AG09319 (cell line): ENCODE measurements at places on chromosomes 13 and 19.

- DNase-seq, result no peak
Observed at GRCh38 chr13:41942462-41943094, 18.3 kb downstream of the VWA8 start.

GRCh38 chr13:20673715-20674114 is 29.8 kb upstream of the IL17D start:
- no peak for DNase-seq

DNA sequence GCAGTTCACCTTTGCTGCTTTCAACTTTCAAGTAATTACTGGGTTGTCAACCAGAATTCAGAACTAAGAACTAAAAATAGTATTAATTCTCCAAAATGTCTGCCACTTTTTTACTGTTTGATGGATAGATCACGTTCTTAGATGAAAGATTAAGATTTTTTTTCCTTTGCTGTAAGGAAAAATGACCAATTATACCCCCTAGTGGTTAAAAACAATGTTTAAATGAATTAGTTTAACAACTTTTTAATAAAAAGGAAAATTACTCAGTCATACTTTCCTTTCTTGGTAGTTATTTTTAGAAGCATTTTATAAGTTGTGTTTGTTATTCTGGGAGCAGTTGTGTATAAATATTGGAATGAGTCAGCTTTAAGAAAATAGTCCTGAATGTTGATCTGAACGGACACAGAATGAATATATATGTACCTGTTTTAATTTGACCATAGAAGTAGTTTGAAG is 4.6 kb downstream of the TM9SF2 start:
- DNase-seq, result no peak

- DNase-seq, result no peak
Observed at GRCh38 chr19:38228491-38229439, 4.7 kb upstream of the DPF1 start.

GRCh38 chr19:16087940-16088339 is 11.6 kb downstream of the TPM4 start:
- DNase-seq, result no peak

DNA sequence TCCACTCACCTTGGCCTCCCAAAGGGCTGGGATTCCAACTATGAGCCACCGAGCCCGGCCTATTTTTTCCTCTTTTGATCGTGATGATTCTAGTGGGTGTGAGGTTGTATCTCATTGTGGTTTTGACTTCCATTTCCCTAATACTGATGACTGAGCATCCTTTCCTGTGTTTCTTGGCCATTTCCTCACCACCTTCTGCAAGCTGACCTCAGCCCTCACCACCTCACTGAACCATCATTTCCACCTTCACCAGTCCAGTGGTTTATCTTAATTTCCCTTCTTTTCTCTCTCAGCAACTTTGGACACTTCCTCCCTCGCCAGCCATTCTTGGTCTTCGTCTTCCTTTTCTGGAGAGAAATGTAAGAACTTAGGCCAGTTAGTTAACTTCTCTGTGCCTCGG is 13.0 kb upstream of the BICRA start:
- no peak for DNase-seq

- no peak for DNase-seq
Observed at GRCh38 chr13:93227878-93228642, 1.5 kb downstream of the GPC6 start.

DNA sequence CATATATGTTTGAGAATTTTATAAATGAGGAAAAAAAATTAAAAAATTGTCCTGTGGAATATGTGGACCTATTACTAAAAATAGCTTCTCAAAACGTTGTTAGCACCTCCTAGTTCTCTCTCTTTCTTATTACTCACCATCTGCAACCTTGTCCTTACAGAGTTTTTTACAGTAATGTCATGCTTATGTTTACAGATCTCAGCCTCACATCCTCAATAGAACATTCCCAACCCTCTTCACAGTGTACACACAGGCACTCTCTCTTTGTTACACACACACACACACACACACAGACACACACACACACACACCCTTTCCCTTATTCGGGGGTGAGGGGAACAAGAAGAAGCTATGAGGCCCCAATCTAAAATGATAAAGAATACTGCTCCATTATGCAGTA is 197.7 kb downstream of the SLITRK6 start:
- no peak for DNase-seq

GRCh38 chr19:49560358-49560900 is 19.9 kb downstream of the NOSIP start:
- DNase-seq, result no peak

- no peak for DNase-seq
Observed at GRCh38 chr19:36212895-36213294, 1.6 kb downstream of the ZNF565 start.

- DNase-seq, result peak; percentile 39
Observed at GRCh38 chr19:43700395-43701000, 15.4 kb upstream of the IRGC start.

GRCh38 chr13:75461314-75461713 is 20.7 kb downstream of the TBC1D4 start:
- DNase-seq, result no peak

DNA sequence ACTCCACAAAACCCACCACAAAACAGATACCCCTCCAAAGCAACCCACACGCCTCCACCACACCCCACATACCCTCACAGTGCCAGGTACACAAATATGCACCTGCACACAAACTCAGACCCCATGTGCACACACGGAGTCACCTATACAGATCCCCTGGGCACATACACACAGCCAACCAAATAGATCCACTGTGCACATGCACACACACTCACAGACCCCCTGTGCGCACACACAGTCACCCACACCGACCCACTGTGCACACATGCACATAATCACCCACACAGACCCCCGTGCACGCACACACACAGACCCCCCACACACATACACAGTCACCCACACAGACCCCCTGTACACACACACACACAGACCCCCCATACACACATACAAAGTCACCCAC is 107.8 kb downstream of the HSPH1 start:
- DNase-seq, result no peak

DNA sequence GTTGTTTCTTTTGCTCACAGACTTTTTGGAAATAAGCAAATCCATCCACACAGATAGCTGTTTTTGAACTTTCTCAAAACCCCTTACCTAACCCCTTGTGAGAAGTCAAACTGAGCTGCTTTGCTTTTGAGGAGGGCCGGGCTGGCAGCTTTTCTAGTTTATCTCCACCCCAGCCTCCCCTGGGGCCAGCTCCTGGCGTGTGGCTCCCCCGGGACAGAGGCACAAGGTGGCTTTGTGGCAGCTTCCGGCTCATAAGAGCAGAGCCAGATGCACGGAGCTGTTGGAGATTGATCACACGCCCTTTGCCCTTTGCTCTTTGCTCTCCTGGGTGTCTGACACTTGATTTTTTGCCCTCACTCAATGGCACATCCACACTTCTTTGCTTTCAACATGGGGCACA is 24.9 kb upstream of the RNF113B start:
- DNase-seq, result no peak

GRCh38 chr13:40109351-40109844 is 453.9 kb downstream of the COG6 start:
- peak; percentile 61 for DNase-seq

DNA sequence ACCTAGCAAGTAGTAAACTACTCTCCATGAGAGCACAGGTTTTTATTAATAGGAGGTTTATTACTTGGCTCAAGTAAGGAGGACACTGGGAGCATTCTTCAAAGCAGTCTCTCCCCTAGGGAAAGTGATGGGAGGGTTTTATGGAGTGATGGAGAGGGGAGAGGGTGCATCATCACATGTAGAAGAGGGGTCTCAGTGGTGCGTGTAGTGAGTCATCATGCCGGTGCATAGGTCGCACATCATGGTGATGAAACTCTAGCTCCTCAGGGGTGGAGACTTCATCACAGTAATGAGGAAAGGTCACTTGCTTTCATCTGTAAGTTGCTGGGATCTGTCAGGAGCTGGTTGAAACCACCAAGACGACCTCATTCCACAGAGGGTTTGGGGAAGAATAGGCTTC is 210.8 kb upstream of the UBL3 start:
- no peak for DNase-seq

GRCh38 chr19:35392742-35393715 is 22.2 kb downstream of the GPR42 start:
- DNase-seq, result no peak

DNA sequence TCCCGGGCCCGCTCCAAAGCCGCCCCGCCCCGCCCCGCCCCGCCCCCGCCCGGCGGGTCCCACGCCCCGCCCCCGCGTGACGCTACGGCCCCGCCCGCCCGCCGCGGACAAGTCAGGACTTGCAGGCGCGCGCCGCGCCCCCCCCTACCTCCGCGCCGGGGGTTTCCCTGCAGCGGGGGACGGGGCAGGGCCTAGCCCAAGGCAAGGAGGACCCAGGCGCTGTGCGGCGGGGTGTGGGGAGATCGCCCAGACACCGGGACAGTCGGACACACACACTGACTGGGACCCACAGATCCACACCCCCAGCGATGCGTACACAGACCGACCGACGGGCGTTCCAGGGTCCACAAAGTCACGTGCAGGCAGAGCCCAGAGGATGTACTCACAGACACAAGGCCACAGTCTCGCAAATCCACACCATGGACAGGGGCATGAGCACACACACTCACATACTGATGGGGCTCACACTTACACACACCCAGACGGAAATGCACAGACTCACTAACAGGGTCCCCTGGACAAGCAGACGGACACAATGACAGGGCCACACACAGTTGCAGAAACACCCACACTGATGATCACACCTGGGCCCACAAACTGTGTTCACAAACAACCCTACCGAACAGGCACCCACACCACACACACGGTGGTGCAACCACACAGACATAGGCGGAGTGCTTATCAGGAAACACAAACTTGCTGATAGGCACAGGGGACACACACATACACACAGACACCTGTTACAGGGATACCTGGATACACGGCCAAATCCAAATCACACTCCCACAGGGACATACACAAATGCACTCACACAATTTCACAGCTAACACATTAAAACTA is 436 bp upstream of the BBC3 start:
- DNase-seq, result peak; percentile 83
